ENCODE measurements at places on chromosomes 16 and 17. TPM values are rescaled to one million over a fixed set of nuclear protein-coding genes. Genes with fewer than 3 reads are reported as not detected.

Gene ABCA6
- total RNA-seq, result 41.5 TPM

Gene OR4D1
- not detected for total RNA-seq

GRCh38 chr17:77822302-77823030 is 136.0 kb upstream of the TNRC6C start:
- no peak overlapping the region for H3K4me3 ChIP-seq
- H3K4me1 ChIP-seq, result peaks cover 4% of the 10 kb centered on the region

GRCh38 chr17:39722965-39723848 is 7.1 kb downstream of the MIEN1 start:
- no peaks in the 10 kb centered on the region for H3K36me3 ChIP-seq
- no peaks in the 10 kb centered on the region for H3K27me3 ChIP-seq
- H3K27ac ChIP-seq, result no peak overlapping the region
- H3K4me1 ChIP-seq, result no peaks in the 10 kb centered on the region
- H3K4me3 ChIP-seq, result no peak overlapping the region
- no peak for DNase-seq

GRCh38 chr17:38510421-38511149 is 82.3 kb downstream of the ARHGAP23 start:
- H3K36me3 ChIP-seq, result no peaks in the 10 kb centered on the region
- no peak overlapping the region for H3K4me3 ChIP-seq
- no peak for DNase-seq
- peaks cover 11% of the 10 kb centered on the region for H3K4me1 ChIP-seq

DNA sequence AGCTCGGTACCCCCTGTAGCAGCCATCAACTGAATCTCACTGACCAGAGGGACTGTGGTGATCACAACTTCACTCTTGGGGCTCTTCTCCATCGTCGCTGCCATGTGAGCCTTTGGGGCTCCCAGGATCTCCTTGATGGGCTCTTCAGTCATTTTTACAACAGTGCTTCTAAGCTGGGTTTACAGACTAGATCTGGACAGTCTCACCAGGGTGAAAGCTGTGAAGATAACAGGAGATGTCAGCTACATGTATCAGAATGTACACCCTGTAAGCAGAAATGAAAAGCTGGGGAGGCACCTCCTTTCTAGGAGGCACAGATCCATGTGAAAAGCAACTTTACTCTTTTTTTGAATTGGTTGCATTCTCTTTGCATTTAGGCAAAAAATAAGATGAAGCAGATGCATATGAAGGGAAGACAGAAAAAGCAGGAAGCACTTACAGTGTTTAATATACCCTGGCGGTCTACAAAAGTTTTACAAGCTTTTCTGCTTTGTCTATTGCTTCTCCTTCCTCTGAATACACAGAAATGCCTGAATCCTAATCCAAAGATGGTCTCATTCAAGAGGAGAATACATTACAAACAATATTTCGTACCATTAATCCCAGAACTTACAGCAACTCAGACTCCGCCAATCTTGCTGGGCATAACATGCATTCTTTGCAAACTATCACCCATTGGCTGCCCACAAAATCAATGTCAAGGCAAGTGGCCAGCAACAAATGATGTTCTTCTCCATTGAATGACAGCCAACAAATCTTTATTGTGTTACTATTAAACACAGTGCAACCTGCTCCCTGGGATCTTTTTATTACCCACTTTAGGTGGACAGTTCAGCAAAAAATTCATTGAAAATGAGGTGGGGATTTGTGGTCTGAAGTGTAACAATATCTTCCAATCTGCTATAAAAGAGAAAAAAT is 1.5 kb downstream of the TMEM100 start:
- H3K27me3 ChIP-seq, result no peaks in the 10 kb centered on the region
- no peaks in the 10 kb centered on the region for H3K4me1 ChIP-seq
- no peak overlapping the region for H3K4me3 ChIP-seq
- H3K36me3 ChIP-seq, result no peaks in the 10 kb centered on the region
- H3K27ac ChIP-seq, result no peak overlapping the region

- peak; percentile 56 for DNase-seq
- no peaks in the 10 kb centered on the region for H3K27me3 ChIP-seq
- peaks cover 5% of the 10 kb centered on the region for H3K4me1 ChIP-seq
- no peaks in the 10 kb centered on the region for H3K36me3 ChIP-seq
These were observed 54.2 kb upstream of the IL34 start for GRCh38 chr16:70592106-70592571.

DNA sequence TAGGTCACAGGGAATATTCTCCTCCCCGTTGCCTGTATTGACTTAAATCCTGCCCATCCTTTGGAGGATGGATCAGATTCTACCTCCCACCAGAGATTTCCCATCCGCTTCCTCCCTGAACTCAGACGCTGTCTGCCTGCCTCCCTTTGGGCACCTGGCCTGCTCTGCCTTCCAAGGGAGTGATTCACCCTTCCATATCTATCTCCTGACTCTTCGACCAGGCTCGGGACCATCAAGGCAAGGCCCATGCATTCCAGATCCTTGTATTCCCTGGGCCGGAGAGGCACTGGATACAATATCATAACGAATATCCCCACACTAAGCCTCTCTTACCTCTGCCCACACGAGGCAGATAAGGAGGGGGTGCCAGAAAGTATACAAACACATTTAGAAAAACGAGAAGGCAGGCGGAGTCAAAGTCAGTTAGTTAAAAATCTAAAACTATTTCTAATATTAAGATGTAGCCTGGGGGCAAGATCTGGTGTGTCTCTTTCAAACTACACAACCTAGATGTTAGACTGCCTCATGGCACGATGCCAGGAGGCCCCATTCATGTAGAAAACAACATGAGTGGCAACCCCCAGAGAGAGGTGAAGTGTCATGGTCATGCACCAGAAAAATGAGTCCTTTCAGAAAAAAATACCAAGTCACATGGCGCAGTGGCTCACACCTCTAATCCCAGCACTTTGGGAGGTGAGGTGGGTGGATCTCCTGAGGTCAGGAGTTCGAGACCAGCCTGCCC is 9.2 kb downstream of the PMP22 start:
- H3K27me3 ChIP-seq, result no peaks in the 10 kb centered on the region
- no peaks in the 10 kb centered on the region for H3K36me3 ChIP-seq
- DNase-seq, result peak; percentile 46
- peaks cover 26% of the 10 kb centered on the region for H3K4me1 ChIP-seq
- no peak overlapping the region for H3K4me3 ChIP-seq
- peak overlapping the region; percentile 37 for H3K27ac ChIP-seq

DNA sequence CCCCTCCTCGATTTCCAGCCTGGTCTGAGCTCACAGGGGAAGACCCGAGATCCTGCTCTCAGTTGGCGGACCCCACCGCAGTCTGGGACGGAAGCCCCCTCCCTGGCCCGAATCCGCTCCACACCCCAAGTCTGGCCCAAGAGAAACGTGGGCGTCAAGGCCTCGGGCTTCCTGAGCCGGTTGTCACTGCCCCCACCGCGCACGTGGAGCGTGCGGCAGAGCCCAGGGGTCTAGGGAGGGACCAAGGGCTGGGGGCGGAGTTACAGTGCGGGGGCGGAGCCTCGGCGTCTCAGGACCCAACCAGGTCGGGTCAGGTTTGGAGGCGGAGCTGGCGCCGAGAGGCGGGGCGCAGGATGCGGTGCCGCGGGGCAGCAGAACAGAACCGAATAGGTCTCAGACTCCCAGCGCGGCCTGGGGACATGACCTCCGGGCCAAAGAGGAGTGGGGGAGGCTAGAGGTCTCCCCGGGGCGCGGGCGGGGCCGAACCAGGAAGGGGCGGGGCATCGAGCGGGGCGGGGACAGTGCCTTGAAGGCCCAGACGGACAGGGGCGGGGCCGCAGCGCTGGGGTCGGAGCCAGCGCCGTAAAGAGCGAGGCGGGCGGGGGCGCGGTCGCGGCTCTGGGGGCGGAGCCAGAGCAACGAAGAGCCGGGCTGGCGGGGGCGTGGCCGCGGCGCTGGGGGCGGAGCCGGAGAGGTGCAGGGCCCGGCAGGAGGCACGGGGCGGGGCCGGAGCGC is 431 bp upstream of the ZFPM1 start:
- no peaks in the 10 kb centered on the region for H3K27me3 ChIP-seq
- H3K36me3 ChIP-seq, result no peaks in the 10 kb centered on the region
- H3K27ac ChIP-seq, result peak overlapping the region; percentile 31
- DNase-seq, result peak; percentile 95

DNA sequence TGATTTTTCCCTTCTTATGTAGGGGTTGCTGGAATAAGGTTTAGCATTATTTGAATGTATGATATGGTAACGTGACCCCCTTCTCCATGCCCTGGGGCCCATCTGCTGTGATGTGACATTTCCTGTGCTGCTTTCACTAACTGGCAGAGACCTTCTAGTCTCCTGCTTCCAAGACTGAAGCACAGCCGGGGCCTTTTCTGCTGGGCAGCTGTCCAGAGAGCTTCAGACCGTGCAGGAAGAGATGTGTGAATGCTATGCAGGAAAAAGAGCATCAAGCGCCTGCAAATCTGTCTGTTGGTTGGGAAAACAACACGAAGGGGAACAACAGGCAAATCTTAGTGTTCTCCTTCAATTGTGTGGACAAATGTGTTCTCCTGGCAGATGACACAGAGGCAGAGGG is 128.5 kb downstream of the SPACA3 start:
- H3K27me3 ChIP-seq, result no peaks in the 10 kb centered on the region
- no peak overlapping the region for H3K4me3 ChIP-seq

DNA sequence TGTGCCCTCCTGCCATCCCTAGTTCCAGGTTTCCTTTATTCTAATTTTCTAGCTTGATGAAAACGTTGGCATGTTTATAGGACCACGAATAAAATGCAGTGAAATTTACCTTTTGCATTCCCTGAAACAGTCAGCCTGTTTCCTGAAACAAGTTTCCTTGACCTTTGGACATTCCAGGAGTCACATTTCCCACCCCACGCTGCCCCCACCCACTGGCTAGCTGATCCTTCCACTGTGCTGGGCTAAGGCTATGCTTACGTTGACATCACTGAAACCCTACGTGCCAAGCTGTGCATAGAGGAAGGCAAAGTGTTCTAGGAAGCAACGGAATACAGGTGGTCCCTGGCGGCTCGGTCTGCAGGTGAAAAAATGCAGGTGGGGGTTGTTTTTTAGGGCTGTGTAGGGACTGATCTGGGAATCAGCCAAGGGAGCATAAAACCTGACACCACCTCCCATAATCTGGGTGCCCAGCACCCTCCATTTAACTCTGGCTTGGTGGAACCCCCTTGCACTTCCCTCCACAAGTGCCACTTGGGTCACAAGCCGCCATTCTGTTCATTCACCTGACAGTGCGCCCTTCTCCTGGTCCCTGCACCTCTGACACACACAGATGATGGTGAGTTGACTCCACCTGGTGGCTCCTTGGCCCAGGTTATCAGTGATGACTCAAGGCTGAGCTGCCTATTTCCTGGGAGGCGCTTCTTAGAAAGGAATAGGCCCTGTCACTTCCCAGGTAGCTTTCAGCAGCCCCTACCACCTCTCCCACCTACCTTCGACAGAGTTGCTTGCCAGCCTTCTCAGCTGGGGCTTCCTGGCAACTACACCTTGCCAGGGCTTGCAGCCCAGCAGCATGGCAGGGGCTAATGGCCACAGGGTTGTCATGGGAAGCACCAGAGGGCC is 83.7 kb downstream of the N4BP1 start:
- H3K36me3 ChIP-seq, result no peaks in the 10 kb centered on the region
- H3K4me3 ChIP-seq, result no peak overlapping the region
- H3K27ac ChIP-seq, result no peak overlapping the region
- no peak for DNase-seq
- H3K4me1 ChIP-seq, result no peaks in the 10 kb centered on the region

DNA sequence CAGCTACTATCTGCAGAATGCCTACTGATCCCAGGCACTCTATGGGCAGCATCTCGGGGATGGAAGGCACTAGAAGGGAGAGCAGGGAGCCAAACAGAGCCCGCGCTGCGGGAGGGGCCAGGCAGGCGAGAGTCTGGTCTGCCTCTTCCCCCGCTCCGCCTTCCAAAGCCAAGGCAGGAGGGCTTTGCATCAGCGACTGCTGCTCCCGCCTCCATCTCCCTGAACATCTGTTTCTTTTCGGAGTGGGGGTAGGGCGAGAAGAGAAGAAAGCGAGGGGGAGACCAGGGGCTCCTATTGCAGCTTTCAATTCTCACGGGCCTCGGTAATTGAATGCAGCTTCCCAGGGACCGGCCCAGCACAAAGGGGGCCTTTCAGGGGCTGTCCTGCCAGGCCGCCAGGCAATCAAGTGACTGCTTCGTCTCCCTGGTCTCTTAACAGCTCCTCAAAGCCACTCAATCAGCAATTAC is 31.4 kb upstream of the CDC42EP4 start:
- H3K27me3 ChIP-seq, result no peaks in the 10 kb centered on the region
- H3K27ac ChIP-seq, result peak overlapping the region; percentile 90
- H3K36me3 ChIP-seq, result no peaks in the 10 kb centered on the region

Gene CTF1
- total RNA-seq, result 20.6 TPM

- no peak overlapping the region for H3K4me3 ChIP-seq
- no peaks in the 10 kb centered on the region for H3K4me1 ChIP-seq
- H3K27me3 ChIP-seq, result no peaks in the 10 kb centered on the region
- DNase-seq, result no peak
- no peaks in the 10 kb centered on the region for H3K36me3 ChIP-seq
- H3K27ac ChIP-seq, result no peak overlapping the region
These were observed 144.8 kb upstream of the RPH3AL start for GRCh38 chr17:497241-498034.

Gene TMEM235
- total RNA-seq, result not detected

GRCh38 chr16:63943566-63943965 is 1178.3 kb downstream of the CDH11 start:
- DNase-seq, result no peak
- no peak overlapping the region for H3K27ac ChIP-seq
- no peaks in the 10 kb centered on the region for H3K27me3 ChIP-seq
- no peaks in the 10 kb centered on the region for H3K36me3 ChIP-seq
- H3K4me3 ChIP-seq, result no peak overlapping the region

Gene SECTM1
- 11.8 TPM for total RNA-seq

- H3K27ac ChIP-seq, result no peak overlapping the region
- H3K36me3 ChIP-seq, result no peaks in the 10 kb centered on the region
- DNase-seq, result no peak
- no peaks in the 10 kb centered on the region for H3K4me1 ChIP-seq
- no peak overlapping the region for H3K4me3 ChIP-seq
These were observed 49.3 kb upstream of the CACNG4 start for GRCh38 chr17:66915204-66915611.

- DNase-seq, result peak; percentile 69
- H3K4me1 ChIP-seq, result no peaks in the 10 kb centered on the region
- no peak overlapping the region for H3K4me3 ChIP-seq
- H3K27ac ChIP-seq, result peak overlapping the region; percentile 50
These were observed 13.2 kb downstream of the CHCT1 start for GRCh38 chr17:60435244-60436167.

- no peak overlapping the region for H3K27ac ChIP-seq
- no peak for DNase-seq
- no peaks in the 10 kb centered on the region for H3K36me3 ChIP-seq
These were observed 755 bp downstream of the RPL3L start for GRCh38 chr16:1953734-1954133.

Gene CTDNEP1
- 115 TPM for total RNA-seq
